DMS 273 treated with DMSO at 0.1 percent for 48 hours (cell line): ENCODE measurements at places on chromosomes 1 and 21.

DNA sequence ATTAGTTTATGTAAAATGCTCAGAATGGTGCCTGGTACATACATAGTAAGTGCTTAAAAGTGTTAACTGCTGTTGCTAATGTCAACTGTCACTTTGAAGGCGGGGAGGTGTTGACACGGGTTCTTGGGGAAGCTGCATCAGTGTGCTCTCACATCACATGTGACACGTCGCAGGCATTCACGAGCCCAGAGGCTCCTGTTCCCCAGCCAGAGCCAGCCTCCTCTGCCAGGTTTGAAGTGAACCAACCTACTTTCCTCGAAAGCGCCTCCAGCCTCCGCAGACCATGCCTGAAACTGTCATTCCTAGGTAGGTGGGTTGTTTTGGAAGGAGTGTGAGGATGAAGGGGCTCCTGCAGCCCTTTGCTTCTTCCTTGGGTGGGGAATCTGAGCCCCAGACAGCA is 13.8 kb downstream of the GALNT2 start:
- no peak for DNase-seq

- no peak for DNase-seq
These were observed 115.8 kb upstream of the ZRANB2 start for GRCh38 chr1:71196685-71197084.

DNA sequence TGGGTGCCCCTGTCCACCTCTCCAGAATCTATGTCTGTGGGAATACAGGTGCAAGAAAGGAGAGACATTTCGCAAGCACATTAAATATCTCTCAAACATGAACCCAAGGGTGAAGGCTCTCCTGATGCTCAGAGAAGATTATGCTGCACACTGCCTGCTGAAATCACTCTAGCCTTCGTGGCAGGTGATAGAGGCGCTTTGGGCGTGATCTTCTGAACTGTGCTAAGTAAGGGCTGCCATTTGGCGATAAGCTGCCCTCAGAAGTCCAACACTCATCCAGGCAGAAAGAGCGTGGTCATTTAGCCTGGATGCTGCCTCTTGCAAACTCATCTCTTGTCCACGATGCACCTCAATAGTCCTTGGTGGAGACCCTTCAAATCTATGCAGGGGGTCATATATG is 241.9 kb downstream of the KAZN start:
- no peak for DNase-seq

- no peak for DNase-seq
These were observed 3.1 kb downstream of the USP48 start for GRCh38 chr1:21779613-21780521.

DNA sequence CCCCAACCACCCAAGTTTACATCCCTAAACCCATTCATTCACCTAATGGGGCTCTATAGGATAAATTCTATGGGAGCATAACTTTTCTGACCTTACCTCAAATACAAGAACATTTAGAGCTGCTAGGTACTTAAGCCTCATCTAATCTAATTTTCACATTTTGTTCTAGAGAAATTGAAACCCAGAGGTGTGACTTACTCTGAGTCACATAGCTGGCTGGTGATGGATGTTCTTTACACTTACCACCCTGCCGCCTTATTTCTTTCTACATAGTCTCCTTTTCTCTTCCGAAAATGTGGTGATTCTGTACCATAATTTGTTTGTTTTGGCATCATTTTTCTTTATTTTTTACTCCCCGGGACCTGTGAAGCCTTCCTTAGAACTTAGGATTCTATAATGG is 20.3 kb downstream of the TIPRL start:
- no peak for DNase-seq

- DNase-seq, result no peak
These were observed 356.5 kb upstream of the PTBP2 start for GRCh38 chr1:96365076-96365475.

DNA sequence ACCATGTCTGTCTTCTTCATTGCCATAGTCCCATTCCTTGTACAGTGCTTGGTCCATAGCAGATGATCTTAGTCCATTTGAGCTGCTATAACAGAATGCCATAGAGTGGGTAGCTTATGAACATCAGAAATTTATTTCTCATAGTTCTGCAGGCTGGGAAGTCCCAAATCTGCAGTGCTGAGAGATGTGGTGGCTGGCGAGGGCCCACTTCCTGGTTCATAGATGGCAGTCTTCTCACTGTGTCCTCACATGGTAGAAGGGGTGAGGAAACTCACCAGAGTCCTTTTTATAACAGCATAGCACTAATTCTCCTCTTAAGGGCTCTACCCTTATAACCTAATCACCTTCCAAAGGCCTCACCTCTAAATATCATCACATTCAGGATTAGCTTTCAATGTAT is 23.1 kb upstream of the RAP1A start:
- no peak for DNase-seq

- no peak for DNase-seq
These were observed 130.7 kb upstream of the COL11A1 start for GRCh38 chr1:103239034-103239433.

DNA sequence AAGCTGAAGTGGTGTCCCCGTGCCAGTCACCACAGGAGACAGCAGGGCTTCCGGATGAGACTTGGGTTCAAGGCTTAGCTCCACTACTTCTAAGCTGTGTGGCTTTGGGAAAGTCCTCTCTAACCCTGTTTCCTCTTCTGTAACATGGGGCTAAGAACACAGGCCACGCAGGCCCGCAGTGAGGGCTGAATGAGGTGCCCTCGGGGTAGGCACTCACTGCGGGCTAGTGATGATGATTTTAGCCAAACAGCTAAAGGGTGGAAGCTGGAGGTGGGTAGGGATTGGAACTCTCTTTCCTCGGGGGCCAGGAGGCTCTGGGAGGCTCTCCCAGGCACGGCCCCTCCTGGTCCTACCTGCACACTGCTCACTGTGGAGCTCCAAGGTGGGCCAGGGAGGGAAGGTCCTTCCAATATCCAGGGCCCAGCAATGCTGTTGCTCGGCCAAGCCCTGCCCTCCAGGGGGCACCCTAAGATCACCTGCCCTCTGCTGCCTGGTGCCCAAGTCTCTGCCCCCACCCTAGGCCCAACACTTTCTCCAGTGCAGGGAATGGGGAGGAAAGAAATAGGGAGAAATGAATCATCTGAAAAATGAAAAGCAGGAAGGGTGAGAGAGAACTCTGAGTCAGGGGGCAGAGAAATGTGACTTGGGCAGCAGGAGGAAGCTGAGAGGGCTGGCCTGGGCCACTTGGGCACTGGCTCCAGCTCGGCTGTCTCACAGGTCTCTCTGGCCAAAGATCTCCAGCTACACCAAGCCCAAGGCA is 19.2 kb upstream of the EVA1B start:
- DNase-seq, result no peak

DNA sequence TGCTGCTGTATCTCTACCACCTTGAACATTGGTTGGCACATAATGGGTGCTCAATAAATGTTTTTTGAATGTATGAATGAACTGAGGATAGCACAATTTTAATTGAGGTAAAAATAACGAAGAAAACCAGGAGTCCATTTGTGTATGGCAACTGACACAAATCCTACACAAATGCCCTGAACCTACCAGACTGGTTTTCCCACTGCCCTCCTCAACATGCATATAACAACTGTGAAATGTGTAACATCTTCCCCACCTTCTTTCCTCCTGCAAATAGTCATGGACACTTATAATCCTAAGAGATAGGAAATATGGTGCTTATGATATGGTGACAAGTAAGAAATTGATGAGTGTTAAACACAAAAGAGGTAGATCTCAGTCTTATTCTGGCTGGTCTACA is 9.9 kb upstream of the LMO4 start:
- DNase-seq, result no peak

GRCh38 chr1:103516693-103517092 is 8.8 kb upstream of the RNPC3 start:
- DNase-seq, result no peak

GRCh38 chr1:66278260-66279021 is 255.5 kb upstream of the SGIP1 start:
- DNase-seq, result no peak

DNA sequence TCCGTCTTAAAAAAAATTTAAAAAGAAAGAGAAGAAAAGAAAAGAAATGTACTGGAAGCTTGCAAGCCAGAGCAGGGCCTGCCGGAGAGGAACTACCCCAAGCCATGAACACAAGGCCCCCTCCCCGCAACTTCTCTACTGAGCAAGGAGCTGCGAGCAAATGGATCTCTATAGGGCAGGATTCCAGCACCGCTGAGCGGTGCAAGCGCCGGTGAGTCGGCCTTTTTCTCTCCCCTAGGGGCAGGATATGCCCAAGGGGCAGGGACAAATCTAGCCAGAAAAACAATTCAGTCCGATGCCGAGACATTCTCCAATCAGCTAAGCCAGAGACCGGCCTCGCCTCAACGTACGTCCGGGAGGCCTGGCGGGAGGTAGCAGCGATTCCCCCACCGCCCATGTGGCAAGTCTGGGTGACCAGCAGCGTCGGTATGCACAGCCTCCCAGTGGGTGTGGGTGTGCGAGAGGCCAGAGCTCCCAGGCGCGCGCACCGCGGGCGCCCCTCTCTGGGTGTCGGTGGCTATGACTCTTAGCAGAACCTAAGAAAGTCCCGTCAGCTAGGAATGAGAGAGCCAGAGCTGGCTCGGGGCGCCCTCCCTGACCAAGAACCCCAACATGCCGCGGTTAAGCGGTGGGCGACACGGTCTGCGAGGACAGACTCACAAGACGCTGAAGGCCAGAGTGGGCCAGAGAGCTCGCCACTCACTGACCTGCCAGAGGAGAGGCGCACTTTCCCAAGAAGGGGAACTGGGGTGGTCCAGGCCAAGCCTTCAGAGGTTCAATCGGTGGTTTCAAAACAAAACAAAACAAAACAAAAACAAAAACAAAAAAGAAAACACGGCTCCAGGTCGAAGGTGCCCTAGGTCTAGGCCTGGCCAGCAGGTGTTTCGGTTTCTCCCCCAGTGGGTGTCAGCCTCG is 1.9 kb downstream of the CSMD2 start:
- DNase-seq, result peak; percentile 9

GRCh38 chr21:8994640-8995511 is 1526.5 kb upstream of the TPTE start:
- DNase-seq, result no peak

DNA sequence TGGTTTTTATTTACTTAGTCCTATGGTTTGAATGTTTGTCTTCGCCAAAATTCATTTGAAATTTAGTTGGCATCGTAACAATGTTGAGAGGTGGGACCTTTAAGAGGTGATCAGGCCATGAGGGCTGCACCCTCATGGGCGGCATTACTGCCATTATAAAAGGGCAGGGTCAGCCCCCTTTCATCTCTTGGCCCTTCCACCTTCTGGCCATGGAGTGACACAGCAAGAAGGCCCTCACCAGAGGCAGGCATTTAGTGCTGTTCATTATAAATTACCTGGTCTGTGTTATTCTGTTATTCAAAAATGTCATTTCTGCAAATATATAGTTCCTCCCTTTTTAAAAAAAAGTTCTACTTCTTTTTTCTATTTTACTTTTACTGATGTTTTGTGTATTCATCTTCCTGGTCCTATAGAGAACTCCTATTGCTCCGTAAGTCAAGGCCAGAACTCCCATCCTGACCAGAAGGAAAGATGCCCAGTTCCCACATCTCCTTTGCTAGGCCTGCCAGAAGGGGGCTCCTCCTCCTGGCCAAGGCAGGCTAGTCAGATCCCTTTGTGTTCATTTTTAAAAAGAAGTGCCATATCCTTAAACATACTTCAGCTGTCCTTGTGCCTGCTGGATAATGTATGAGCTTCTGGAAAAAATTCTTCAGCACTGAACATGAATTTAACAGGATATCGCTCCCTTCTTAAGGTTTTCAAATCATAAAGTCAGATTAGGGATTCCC is 10.0 kb upstream of the LBR start:
- no peak for DNase-seq

DNA sequence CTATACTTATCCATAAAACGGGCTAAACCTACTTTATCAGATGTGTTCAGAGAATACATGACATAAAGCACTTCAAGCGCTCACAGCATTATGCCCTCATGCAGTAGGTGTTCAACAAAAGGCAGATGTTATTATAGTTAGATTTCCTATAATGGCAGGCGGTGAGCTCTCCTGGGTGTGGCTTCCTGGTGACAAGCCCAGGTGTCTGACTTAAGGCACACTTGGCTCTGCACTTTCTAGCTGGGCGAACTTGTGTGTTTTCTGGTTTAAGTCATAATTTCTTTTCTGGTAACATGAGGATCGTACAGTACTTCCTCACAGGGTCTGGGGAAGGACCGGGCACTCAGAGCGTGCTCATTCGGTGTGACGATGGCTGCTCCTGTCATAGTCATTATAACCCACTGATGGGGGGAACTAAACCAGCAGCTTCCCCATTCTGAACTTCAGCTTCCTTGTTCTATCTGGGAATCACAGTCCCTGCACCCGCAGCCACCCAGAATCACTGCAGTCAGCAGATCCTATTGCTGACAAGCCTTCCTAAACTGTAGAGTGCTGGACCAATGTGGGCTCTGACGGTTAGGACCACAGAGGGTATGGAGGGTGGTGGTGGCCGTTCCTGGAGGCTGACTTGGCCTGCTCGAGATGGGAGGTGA is 52.8 kb downstream of the IGSF21 start:
- no peak for DNase-seq

GRCh38 chr21:21199342-21200102 is 201.3 kb downstream of the NCAM2 start:
- no peak for DNase-seq

DNA sequence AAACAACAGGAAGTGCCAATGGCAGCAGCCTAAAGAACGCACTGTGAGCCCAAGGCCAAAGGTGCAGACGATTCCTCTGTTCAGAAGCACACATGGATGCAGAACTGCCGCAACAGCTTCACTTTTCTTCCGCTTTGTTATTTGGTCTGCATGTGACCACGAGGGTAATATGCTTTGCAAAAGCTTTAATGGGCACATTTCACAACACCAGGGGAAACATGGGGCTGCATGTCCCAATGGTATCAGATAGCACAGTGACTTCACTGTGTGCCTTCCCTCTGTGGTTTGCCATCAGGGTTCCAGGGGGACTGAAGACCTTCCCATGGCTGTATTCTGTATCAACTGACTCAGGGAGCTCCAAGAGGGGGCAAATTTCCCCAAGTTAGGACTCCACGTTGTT is 28.3 kb downstream of the THAP3 start:
- DNase-seq, result no peak

GRCh38 chr1:31792116-31792515 is 23.7 kb downstream of the SPOCD1 start:
- DNase-seq, result no peak

DNA sequence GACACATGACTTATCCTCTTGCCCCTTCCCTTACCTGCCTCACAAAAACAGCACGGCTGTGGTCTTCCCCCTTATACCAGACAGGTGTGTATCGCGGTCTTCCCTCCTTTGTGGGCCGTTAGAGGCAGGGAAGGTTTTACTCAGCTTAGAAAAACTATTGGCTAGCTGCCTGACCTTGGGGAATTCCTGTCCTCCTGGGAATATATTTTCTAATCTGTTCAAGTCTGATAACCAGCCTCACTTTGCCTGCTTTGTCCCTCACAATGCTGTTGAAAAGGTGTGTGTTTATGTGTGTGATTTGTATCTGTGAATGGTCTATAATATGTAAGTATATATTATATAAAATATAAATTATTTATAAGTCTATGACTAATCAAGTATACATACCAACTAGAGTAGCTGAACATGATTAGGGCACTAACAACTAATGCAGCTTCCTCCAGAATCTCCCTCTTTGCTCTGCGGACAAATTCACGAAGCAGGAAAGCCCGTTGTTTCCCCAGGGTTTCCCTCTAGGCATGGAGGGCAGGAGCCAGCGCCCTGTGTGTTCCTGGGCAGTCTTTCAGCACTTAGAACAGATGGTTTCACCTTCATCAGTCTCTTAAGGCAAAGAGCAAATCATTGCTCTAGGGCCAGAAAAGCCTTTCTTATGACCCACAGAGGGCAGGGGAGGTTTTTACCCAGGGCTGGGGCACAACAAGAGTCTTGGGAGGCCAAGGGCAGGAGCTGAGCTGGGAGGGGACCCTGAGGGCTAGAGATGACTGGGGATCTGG is 25.6 kb downstream of the SLC26A9 start:
- no peak for DNase-seq

- DNase-seq, result no peak
These were observed 147.7 kb downstream of the RERE start for GRCh38 chr1:8669606-8670335.
